Nucleus accumbens (tissue), 56 donors: ENCODE measurements at places on chromosomes 11 and 22.

- DNase-seq = no peak
These were observed 26.1 kb downstream of the CSTF3 start for GRCh38 chr11:33135216-33135615.

- no peak for DNase-seq
These were observed 133.6 kb downstream of the SHANK2 start for GRCh38 chr11:71118671-71119250.

DNA sequence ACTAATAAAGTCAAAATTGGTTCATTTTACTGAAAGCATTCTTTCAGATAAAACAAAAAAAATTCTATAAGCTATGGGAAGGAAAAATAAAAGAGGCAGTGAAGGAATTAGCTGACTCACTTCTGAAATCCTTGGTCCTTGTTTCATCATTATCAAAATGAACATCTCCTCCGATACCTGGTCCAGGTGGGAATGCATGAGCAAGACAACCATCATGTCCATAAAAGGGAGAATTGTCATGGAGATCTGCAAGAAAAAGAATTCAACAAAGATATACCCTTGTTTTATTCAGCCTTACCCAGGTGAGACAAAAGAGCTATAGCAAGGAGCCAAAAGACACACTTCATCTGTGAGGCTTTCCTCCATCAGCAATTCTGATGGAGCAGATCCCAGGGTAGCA, 27.2 kb downstream of the MMP10 start:
- no peak for DNase-seq

DNA sequence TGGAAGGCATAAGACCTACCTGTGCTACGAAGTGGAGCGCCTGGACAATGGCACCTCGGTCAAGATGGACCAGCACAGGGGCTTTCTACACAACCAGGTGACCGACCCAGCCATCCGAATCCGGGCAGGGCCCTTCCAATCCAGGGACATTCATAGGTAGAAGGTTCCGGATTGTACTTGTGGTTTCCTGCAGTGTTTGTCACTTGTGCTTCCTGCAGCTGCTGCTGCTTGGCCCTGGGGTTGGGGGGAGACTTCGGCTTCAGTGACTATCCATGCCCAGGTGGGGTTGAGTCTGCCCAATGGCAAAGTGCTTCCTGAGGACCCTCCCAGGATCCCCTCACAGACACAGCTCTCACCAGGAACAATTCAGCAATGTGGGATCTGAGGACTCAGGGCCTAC, 2.2 kb downstream of the APOBEC3A start:
- DNase-seq = no peak

GRCh38 chr11:67076202-67076601, 19.6 kb downstream of the RHOD start:
- DNase-seq = no peak

- no peak for DNase-seq
These were observed 1041.8 kb downstream of the LRRC4C start for GRCh38 chr11:40417627-40418026.

GRCh38 chr11:120239713-120240640, at the start of gene POU2F3:
TSS of gene POU2F3 (plus strand) at chr11:120240140. CDS start at chr11:120240344, 204 bp downstream.
- DNase-seq = no peak

GRCh38 chr22:35175392-35175791, 81.9 kb upstream of the HMGXB4 start:
- no peak for DNase-seq

- DNase-seq = no peak
These were observed 34.0 kb upstream of the A4GALT start for GRCh38 chr22:42754658-42755057.

- DNase-seq = no peak
These were observed 10.0 kb downstream of the SPTY2D1 start for GRCh38 chr11:18624161-18624560.

DNA sequence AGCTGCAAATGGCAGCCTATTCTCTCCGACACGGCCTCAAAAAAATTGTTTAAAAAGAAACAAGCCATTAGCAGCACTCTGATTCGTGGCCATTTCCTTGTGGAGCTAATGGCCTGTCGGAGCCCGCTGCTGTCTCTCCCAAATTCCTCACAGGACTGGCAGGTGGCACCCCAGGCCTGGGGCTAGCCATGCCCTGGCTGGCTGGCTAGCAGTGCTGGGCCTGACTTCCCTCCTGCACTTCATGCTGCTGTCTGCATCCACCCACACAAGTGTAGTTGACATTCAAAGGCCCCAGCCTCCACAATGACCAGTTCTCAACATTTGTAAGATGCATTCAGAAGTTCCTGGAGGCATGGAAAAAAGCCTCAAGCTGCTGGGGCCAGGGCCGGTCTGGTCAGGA, 61.5 kb downstream of the SMCO4 start:
- DNase-seq = no peak

- DNase-seq = no peak
These were observed 17.0 kb downstream of the TRIM29 start for GRCh38 chr11:120120805-120121335.

GRCh38 chr22:25083807-25084200, 115.9 kb upstream of the CRYBB3 start:
- DNase-seq = no peak

- DNase-seq = no peak
These were observed 69.2 kb upstream of the PRR5 start for GRCh38 chr22:44632541-44633396.

DNA sequence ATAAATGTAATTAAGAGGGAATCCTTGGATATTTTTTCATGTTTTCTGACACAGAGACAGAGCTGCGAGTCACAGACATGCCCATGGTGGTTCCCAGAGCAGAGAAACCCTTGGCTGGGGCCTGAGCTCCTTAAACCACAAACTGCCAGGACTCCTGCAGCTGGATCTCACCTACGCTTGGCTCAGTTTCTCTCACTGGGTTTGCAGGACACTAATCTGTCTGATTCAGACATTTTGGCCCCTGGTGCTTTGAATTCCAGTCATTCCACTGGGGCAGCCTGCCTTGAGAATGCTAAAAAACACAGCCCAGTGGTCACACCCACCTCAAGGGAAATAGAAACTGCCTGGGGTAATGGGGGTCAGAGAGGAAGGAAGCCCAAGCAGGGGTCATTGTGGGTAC, 122.6 kb downstream of the CCDC81 start:
- no peak for DNase-seq

- no peak for DNase-seq
These were observed 51.8 kb downstream of the SYN3 start for GRCh38 chr22:33006220-33006954.

DNA sequence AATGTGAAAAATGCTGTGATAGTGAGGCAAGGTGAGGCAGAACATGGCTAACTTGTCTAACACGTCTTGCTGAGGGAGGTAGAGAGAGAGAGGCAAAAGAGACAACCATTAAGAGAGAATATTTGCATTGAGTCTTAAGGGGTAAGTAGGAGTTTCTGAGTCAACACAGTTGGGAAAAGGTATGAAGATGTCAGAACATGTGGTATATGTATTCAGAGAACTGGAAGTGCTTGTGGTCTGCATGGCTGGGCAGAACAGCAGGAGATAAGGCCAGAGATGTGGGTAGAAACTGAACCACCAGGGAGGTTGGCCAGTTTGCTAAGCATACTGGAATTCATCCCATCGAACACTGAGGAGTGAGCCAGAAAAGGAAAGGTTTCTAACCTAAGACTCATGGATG, 25.0 kb upstream of the SLC5A1 start:
- DNase-seq = no peak

GRCh38 chr11:44445500-44446365, 119.7 kb upstream of the CD82 start:
- DNase-seq = no peak

DNA sequence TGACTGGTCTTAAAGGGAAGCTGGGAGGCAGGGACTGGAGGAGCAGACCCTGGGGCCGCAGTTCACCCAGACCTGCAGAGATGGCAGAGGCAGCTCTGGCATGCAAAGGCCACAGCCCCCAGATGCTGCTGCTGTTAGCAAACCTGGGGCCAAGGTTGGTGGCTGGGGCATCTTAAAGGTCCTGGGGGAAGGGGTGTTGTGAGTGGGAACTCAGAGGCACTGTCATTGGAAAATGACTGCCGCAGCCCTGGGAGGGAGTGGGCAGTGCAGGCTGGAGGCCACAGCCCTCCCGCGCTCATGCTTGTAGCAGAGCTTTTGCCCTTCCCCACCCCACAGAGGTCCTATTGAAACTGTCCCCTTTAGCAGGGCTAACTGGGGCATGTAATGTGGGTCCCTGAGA, 111.8 kb downstream of the CTTN start:
- DNase-seq = no peak

DNA sequence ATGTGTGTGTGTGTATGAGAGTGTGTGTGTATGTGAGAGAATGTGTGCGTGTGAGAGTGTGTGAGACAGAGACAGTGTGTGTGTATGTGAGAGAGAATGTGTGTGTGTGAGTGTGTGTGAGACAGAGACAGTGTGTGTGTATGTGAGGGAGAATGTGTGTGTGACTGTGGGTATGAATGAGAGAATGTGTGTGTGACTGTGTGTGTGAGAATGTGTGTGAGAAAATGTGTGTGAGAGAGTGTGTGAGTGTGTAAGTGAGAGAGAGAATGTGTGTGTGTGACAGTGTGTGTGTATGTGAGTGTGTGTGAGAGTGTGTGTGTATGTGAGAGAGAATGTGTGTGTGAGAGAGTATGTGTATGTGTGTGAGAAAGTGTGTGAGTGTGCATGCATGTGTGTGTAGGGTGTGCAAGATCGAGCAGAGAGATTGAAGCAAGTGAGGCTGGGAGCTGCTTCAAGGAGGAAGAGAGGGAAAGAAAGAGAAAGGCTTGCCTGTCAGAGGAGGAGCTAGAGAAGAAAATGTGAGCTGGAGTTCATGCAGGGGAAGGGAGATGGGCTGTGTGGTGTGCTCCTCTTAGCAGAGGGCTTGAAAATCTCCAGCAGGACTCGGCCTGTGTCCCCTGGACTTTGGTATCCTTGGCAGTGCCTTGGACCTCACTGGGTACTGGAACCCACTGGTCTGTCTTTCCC, 27.7 kb upstream of the TP53I11 start:
- no peak for DNase-seq

DNA sequence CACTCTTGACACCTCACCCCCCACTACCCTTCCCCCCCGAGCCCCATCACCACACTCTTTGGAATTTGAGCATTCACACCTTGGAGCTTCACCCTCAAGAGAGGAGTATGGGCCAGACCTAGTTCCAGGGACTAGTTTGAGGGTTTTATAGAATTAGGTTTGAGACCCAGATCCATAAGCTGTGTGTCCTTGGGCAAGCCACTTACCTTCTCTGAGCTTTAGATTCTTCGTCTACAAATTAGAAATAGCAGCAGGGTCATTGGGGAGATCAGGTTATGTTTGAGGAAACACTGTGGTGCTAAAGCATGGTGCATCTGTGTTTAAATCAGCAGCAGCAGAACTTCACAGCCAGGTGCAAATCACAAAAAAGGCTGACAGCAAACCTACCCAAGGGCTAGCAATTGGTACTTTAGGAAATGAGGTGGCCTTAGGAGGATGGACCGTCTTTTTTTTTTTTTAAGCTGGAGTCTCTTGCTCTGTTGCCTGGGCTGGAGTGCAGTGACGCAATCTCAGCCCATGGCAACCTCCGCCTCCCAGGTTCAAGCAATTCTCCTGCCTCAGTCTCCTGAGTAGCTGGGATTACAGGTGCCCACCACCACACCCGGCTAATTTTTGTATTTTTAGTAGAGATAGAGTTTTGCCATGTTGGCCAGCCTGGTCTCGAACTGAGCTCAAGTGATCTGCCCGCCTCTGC, 114.8 kb downstream of the MICAL2 start:
- no peak for DNase-seq

- no peak for DNase-seq
These were observed 955.7 kb downstream of the DLG2 start for GRCh38 chr11:84671325-84671999.

DNA sequence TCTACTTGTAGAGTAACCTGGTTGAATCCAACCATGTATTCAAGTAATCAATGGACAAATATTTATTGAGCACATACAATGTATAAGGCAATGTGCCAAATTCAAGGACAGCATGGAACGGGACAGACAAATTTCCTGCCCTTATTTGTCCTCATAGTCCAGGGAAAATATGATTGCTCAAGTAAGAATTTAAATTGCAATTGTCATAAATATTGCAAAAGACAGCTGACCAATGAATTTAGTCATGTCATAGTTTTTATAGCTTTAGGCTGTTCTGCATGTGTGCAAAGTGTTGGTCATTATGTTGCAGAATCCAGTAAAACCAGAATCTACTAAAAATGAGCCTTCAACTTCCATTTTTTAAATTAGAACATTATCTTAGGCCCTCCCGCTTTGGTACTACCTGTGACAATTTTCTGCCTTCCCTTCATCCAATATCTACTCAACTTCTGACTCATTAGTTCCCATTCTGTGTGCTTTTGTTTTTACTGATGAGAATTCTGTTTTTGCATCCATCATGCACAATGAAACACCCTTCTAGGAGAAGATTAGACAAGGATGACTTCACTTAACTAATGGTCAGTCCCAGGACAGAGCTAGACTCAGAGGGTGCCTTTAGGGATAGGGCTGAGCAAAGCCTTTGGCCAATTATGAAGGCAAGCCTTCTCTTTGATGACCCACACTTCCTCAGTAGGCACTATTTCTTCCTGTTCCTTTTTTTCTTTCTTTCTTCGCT, 45.8 kb upstream of the FIBIN start:
- no peak for DNase-seq

DNA sequence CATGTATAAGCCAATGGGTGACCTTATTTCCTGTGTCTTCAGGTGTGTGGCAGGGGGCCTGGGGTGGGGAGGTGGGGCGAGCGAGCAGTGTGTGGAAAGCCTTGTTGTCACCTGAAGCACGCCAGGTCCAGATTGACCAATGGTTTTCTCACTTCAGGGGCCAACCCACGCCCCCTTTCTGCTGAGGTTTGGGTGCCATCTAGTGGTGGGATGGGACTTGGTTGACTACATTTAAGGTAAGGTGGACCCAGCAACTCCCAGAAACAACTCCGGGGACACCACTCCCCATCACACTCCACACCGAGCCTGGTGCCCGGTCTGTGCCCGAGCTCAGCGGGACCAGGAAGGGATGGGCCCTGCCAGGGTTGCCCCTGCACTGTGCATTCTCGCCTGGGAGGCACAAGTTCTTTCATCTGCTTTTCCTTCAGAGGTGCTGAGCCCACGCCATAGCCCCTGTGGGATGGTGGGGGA, 40.0 kb downstream of the TPCN2 start:
- peak; percentile 32 for DNase-seq

GRCh38 chr11:71285111-71285510, 32.7 kb upstream of the SHANK2 start:
- DNase-seq = no peak

DNA sequence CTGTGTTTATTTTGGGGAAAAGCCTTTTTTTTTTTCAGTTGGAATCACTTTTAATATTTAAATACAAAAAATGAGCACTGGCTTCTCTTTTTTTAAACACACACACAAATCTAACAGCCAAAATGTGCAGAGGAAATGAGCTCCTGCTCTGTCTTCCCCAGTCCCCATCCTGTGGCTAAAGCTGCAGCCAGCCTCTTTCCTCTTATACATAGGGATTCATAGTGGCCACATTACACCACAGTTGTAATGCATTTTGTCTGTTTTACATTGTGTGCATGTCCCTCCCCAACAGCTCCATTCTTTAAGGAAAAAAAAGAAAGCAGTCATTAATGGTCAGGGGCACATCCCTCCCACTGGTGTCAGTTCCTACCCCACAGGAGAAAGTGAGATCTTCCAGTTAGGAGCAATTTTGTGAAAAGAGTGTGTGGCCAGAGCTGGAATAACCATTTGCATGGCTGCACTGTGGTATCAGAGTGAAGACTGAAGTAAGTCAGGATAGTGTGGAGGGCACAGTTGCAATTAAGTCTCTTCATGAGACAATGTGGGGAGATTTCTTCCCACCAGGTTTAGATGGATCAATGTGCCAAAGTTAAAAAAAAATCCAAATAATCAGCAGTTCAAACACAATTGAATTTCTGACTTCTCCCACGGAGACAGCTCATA, 220.6 kb downstream of the TMEM135 start:
- DNase-seq = no peak
